AG04449 (cell line): ENCODE measurements at places on chromosomes 2 and 18.

- DNase-seq, result no peak
These were observed 102.2 kb downstream of the AP1S3 start for GRCh38 chr2:223735035-223735640.

- no peak for DNase-seq
These were observed 29.8 kb upstream of the TBR1 start for GRCh38 chr2:161386228-161386824.

GRCh38 chr18:23355206-23355605, 97.9 kb upstream of the RIOK3 start:
- no peak for DNase-seq

- no peak for DNase-seq
These were observed 34.1 kb downstream of the PTPRM start for GRCh38 chr18:7601246-7601615.

DNA sequence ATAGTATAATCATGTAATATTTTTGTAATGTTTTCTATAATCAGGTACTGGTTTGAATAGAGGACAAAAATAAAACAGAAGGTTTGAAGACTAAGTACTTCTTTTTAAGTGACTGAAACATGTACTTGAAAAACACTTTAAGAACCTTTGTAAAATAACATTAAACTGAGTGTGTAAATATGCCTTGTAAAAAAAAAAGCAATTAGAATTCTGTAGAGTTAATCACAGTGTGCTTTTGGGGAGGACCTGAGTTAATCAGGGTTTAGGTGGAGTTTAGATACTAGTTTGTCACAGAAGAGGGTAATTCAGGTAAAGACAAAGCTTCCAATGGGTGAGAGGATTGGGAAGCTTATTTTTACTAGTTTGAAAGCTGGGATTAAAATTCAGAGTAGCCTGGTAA, 10.3 kb downstream of the MBD5 start:
- DNase-seq, result no peak

DNA sequence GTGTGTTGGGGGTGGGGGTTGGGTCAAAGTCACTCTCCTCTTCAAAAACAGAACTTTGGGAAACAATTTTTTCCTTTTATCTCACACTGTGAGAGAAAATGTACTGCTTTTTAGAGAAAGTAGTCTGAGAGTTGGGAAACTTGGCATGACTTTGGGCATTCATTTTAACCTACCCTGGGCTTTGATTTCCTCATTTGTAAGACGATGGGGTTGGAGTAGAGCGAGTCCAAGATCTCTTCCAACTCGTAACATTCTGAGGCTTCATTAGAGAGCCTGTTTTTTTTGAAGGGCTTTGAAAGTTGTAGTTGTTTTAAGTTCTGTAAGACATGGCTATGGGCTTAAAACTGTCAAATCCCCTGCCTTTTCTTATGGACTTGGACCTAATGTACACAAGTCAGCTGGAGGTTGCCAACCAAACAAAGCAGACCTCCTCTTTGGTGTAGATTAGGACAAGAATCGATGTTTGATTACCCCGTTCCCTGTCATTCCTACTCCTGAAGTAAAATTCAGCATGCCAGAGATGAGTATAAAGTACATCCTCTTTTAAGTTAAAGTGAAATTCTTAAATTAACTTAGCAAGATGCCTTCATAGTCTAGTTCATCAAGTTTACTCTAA, 8.4 kb downstream of the PHLPP1 start:
- no peak for DNase-seq

DNA sequence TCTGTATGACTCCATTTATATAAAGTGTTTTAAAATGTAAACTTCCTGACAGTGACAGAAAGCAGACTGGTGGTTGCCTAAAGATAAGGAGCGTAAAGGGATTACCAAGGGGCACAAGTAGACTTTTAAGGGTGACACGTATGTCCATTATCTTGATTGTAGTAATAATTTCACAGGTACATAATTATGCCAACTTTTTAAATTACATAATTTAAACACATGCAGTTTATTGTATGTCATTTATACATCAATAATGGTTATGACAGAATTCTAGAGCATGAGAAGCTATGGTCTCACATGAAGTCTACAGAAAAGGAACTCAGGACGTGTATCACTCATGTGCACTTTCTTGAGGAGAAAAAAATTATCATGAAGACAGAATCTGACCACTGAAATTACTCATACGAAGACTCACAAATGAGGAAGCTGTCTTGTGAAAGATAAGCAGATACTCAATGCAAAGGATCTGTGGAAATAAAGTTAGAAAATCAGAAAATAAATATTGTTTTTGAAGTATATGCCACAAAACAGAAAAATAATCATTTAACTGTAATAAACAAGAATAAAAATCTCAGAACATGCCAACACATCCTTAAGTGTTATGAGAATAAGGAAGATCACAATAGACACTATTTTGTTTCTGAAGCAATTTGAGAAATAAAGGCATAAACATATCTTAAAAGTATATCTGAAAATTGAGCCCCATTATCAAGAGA, 84.4 kb downstream of the TMEM131 start:
- no peak for DNase-seq

DNA sequence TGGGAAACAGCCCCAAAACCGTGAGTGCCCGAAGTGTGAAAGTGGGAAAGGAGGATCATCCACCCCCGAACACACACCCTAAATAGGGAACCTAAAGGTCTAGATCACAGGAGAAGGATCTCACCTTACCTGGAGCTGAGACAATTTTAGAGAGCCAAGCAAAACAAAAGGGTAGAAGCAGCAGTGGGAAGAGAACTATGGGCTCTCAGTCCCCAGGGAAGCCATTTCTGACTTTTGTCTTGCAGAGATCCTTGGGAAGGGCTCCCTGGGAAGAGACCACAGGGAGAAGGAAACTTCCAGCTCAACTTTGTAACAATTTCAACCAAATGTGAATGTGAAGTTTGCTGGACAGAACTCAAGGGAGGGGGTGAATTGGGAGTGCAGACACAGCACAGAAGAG, 110.6 kb downstream of the WDPCP start:
- DNase-seq, result no peak

GRCh38 chr2:49129034-49129433, 25.3 kb downstream of the FSHR start:
- DNase-seq, result no peak

- DNase-seq, result no peak
These were observed 40.6 kb upstream of the DSC1 start for GRCh38 chr18:31203096-31203793.

- no peak for DNase-seq
These were observed 74.0 kb downstream of the MYO1B start for GRCh38 chr2:191319186-191319585.

DNA sequence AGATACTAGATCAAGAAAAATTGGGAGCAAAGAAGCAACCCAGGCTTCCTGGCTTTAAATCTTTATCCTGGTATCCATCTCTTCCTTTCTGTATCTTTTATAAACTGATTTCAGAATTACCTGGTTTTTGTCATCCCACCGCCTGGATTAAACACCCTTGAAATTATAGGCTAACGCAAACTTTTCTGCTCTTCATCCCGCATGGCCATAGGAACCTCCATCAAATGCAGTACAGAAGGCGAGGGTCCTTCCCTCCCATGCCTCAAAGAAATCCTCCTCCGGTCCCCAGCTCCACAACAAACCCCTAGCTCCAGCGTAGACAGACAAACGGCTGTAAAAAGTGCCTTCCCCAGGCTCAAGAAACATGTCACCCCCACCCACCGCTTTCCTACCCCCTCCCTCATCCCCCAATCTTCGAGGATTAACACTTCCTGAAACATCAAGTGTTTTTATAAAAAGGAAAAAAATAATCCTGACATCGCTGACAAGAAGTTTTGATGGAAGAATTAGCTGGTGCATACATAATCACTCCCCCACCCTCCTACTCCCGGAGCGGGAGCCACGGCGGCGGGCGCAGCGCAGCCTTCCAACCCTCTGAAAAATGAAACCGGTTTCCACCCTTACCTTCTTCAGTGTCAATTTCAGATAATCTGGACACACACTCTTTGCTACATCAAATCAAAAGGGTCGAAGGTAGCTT, 7.6 kb downstream of the DLX1 start:
- DNase-seq, result no peak

GRCh38 chr2:212831671-212832199, 293.1 kb upstream of the ERBB4 start:
- no peak for DNase-seq

DNA sequence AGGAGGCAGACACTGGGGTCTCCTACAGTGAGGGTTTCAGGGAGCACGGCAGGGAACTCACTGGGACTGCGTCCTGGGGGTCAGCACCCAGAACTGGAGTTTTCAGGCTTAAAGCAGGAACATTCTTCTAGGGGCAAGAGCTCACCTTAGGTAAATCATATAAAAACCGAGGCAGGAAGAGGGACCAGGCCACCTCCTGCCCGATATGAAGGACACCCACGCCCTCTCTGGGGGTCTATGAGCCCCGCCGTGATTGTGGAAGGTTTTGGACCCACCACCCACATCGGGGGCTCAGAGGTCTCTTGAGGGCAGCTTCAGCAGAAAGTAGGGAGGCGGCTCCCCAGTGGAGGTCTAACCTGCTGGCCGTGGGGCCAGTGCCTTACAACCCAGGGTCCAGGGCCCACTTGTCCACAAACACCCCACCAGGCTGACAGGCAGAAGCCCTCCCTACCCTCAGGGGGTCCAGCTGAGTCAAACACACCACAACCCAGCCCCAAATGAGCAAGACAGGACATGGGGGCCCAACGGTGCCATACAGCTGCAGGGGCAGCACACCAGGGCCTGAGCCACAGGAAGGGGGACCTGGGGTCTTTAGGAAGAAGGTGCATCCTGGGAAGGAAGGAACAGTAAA, 25.3 kb downstream of the CROCC2 start:
- no peak for DNase-seq

DNA sequence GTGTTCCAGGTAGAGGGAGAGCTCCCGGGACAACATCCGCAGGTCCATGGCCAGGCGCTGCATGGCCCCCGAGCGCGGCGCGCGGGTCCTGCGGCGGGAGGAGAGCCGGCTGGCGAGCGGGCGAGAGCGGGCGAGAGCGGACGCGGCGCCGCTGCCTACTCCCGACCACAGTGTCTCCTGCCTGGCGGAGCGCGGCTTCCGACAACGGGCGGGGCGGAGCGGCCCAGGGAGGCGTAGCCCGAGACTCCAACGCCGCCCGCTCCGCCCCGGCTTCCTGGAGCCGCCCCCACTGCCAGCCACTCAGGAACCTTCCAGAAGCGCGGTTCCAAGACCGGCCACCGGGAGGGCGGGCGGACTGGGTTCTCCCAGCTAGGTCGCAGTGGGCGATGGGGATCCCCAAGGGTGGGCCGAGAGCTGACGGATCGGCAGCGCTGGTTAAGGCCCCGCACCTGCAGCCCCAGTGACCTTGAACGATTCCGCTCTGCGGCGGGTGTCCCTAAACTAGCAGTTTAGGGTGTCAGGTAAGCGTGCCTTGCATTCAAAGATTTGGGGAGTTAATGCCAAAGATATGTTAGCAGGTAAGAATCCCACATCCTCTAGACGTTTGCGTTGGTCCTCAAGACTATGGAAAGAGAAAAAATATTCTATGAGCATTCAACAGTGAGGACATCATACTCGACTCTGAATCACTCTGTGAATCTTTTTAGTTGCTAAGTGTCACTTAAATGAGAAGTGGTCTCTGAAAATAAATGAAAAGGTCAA, at the start of gene ABHD3:
ABHD3 (minus strand) TSS at position 172 of the 762 bp plus-strand sequence; CDS start at position 63, 109 bp downstream.
- peak; percentile 31 for DNase-seq

DNA sequence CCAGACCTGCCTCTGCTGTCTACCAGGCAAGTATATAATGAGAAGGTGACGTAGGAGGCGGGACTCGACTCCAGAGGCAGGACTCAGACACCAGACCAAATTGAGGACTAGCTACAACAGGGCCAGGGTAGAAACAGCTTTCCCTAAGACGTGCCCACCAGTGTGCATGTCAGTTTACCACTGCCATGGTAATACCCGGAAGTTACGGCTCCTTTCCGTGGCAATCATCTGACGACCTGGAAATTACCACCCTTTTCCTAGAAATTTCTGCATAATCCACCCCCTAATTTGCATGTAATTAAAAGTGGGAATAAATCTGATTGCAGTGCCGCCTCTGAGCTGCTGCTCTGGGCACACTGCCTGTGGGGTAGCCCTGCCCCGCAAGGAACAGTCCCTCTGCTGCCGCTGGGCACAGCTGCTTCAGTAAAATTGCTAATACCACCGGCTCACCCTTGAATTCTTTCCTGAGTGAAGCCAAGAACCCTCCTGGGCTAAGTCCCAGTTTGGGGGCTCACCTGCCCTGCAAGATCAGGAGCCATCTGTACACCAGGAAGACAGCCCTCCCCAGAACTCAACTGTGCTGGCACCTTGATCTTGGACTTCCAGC, 59.1 kb downstream of the ODC1 start:
- DNase-seq, result no peak

- no peak for DNase-seq
These were observed 25.3 kb downstream of the LAMA3 start for GRCh38 chr18:23714576-23714975.

- DNase-seq, result no peak
These were observed 621.8 kb downstream of the LRP1B start for GRCh38 chr2:141508806-141509595.

GRCh38 chr2:239436669-239437335, 36.0 kb upstream of the HDAC4 start:
- DNase-seq, result no peak

- DNase-seq, result no peak
These were observed 382.1 kb downstream of the NRXN1 start for GRCh38 chr2:50649626-50650402.
